ENCODE measurements at places on chromosomes 2 and 18. TPM values are rescaled to one million over a fixed set of nuclear protein-coding genes. Genes with fewer than 3 reads are reported as not detected.

DNA sequence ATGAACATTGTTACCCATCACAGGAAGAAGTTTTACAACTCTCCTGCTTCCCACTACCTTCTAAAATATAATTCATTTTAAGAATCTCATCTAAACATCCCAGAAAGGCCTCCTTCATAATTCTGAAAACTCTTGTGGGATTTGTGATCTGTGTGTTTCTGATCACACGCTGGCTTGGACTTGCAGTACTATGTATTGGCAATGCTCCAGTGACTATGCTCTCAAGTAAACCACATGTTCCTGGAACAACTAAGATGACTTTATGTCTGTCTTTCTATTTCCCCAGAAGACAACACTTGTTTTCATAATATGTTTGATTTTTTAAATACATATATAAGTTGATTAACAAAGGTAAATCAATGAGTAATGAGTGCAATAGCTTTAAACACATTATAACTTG is 376.6 kb upstream of the NETO1 start:
- peak; percentile 40 for DNase-seq

Gene C2orf66
- total RNA-seq = 0.26 TPM

Gene NGEF
- total RNA-seq = under 0.01 TPM

DNA sequence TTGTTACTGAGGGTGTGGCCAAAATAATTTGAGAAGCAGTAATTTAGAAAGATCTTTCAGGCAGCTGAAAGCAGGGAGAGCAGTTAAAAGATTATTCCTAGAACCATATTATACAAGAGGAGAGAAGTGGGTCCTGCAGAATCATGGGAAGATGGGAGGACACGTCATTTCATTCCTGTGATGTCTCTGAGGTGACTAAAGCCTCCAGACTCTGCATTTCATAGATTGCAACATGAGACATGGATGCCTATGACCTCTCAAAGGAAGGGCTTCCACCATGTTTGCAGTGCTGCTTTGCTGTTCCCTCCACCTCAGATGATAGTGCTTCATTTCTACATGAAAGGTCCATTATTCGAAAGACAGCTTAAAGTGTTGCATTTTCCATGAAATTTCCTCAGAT is 788.4 kb downstream of the TSN start:
- no peak for DNase-seq

Gene GREB1L
- total RNA-seq = 0.26 TPM

DNA sequence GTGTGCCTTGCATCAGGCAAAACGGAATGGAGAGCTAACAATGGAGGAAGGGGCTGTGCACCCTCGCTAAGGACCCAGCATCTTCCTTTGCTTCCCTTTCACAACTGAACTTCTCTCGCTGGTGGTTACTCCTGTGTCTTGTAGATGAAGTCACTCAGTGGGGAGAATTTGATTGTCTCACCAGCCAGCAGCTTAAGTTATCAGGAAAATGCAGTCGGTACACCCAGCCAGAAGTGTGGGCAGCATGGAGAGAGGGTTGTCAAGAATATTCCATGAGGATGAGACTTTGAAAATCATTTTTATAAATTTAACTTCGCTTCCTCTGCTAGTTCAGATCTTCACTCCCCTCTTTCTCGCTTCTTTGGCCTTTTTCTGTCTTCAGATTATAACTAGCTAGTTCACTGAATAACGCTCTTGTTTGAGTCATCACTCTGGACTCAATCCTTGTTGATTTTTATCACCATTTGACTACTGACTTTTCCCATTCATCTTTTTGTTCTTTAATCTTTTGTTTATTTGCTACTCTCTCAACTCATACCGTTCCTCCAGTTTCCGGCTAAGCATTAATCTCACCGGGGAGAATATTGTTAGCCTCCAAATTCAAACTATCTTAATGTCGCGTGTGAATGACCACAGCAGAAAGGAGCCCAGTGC is 221.7 kb downstream of the CD226 start:
- DNase-seq = no peak
